ENCODE measurements at places on chromosomes 2 and 18. TPM values are rescaled to one million over a fixed set of nuclear protein-coding genes. Genes with fewer than 3 reads are reported as not detected.

RNF144A gene
- 3.9 TPM for total RNA-seq

CERKL gene
- total RNA-seq = 0.09 TPM

IFIH1 gene
- total RNA-seq = 3.2 TPM

BUB1 gene
- 5.8 TPM for total RNA-seq

NCKAP5 gene
- total RNA-seq = 1.1 TPM

QPCT gene
- total RNA-seq = 8.8 TPM

CSRNP3 gene
- total RNA-seq = 2.0 TPM

LRATD1 gene
- not detected for total RNA-seq

FBXO48 gene
- 0.32 TPM for total RNA-seq

ABCB11 gene
- under 0.01 TPM for total RNA-seq

IL1B gene
- 0.63 TPM for total RNA-seq

SLC4A3 gene
- total RNA-seq = 2.0 TPM

MFSD6 gene
- total RNA-seq = 7.7 TPM

SLC4A5 gene
- 0.16 TPM for total RNA-seq

CHPF gene
- total RNA-seq = 59.7 TPM

SNRPD1 gene
- 14.0 TPM for total RNA-seq

VWA3B gene
- 0.16 TPM for total RNA-seq

DOCK10 gene
- total RNA-seq = 29.5 TPM

CETN1 gene
- total RNA-seq = not detected

ANO7 gene
- 0.63 TPM for total RNA-seq

LRRC30 gene
- not detected for total RNA-seq

SIX2 gene
- total RNA-seq = not detected

WDPCP gene
- total RNA-seq = 6.6 TPM

FIGN gene
- 0.63 TPM for total RNA-seq

MC5R gene
- total RNA-seq = not detected
